HuH-7.5 (cell line): ENCODE measurements at places on chromosomes 7 and 10.

DNA sequence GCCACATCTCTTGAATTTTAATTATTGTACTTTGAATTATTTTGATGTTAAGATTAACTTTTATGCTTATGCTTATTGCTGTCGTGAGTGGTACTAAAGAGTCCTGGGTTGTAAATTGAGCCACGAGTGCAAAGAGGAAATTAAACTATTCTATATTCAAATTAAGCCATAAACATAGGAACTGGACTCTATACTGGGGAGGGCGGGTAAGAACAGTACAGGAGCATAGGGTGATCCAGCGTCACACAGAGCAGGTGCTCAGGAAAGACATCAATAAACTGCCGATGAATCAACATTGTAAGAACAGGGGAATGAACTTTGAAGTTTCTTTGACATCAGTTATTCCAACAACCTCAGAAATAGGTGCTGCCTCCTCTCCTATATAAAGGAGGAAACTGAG lies 219.6 kb downstream of the CACNB2 start:
- DNase-seq, result no peak

DNA sequence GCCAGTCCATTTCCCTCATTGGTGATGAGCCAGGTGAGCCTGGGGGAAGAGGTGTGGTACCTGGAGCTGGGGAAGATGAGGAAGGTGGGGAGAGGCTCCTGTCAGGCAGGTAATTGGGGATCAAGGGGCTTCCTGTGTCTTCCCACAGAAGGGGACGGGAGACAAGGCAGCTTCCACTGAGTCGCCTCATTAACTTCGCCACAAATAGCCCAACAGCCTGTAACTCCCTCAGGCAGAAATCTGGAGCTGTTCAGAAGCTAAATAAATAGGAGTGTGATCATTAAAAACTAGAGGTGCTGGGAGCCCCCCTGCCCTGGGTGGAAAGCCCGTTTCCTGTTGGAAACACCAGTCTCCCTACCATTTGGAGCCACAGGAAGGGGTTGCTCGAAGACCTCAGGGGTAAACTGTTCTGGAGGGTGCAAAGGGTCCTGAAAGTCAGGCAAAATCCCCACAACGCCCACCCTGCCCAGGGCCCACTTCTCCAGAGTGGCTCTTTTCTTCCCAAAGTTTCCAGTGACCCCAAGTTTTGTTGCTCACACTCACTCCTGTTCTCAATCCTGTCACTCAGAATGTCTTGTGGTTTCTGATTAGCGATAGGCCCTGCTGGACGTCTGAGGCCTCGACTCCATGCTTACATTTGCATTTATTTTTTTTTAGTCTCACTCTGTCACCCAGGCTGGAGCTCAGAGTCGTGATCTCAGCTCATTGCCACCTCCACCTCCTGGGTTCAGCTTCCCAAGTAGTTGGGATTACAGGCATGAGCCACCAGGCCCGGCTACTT lies 25.7 kb downstream of the UNC5B start:
- no peak for DNase-seq

- DNase-seq, result no peak
These were observed 250.5 kb downstream of the RAB11FIP2 start for GRCh38 chr10:117796130-117796745.

GRCh38 chr7:126578338-126578737 lies 674.4 kb downstream of the GRM8 start:
- no peak for DNase-seq

DNA sequence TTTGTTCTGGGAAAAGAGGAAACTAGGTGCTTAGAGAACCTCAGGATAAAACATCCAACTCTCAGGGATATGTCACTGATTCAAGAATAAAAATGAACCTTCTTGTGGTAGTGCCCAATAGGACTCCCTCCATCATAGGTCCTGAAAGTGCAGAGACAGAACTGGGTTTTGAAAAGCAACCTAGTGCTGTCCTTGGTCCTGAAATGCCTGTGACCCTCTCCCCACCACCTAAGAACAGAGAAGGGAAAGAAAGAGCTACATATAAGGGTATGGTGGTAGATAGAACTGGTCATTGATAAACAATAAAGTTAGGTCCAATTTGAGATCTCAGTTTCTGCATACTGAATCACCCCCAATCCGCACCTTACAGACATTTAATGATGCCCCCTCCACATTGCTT lies 953.3 kb downstream of the XPNPEP1 start:
- DNase-seq, result no peak

- no peak for DNase-seq
These were observed 112.8 kb downstream of the PTEN start for GRCh38 chr10:87976101-87976743.

DNA sequence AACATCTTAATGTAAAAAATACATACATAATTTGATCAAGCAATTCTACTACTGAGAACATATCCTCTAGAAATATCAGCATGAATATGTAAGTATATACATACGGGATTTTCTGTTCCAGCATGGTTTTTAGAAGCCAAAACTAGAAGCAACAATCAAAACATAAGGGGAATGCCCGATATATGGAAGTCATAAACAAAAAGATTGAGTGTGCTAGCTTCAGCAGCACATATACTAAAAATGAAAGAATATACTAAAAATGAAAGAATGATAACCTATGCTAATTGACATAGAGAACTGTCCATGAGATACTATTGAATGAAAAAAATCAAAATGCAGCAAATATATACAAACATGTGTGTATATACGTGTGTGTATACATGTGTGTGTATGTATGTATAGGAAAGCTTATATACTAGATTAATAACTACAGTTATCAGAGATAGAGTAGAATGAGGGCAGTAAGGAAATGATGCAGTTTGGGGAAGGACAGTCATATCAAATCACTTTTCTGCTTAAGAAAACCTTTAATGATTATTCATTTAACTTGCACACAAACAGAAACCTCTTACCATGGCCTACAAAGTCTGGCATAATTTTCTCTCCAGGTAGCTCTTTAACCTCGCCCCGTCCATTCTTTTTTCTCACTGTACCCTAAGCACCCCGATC lies 72.9 kb downstream of the NPY start:
- DNase-seq, result no peak
